ENCODE measurements at places on chromosomes 12 and 14.

DNA sequence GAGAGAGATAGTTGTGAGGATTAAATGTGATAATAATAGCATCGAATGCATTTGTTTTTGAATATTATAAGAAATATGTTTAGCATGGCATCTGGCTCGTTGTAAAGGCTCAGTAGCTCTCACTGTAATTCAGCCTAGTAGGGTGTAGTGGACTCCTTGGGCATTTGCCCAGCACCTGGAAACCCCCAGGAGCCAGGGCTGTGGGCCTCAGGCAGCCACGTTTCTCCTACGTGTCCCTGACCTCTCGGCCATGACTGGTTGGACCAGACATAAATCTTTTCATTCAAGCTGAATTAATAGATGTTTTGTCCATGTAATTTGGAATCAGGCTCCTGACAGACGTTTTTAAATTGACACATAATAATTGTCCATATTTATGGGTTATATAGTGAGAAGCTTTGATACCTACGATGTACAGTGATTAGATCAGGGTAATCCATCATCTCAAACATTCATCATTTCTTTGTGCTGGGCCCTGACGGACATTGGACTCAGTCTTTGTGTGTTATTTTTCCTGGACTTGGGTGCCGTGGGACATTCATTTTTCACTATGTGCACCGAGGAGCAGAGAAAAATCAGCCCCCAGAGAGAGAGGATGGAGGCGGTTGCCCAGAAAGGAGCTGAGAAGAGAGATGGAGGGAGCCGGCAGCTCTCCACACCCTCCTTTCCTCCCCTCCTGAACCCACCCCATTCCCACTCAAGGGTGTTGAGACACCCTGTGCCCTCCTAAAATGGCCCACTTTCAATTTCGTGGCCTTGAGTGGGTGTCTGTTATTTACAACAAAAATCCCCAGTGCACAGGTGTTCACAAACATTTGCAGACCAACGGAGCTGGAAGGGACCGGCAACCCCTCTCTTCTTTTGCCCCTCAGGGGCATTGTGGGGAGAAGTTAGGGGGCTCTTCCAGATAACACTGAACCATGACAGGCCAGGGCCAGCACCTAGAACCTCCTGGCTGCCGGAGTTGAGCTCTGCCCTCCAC, 296.4 kb downstream of the DPF3 start:
- no peak for DNase-seq

DNA sequence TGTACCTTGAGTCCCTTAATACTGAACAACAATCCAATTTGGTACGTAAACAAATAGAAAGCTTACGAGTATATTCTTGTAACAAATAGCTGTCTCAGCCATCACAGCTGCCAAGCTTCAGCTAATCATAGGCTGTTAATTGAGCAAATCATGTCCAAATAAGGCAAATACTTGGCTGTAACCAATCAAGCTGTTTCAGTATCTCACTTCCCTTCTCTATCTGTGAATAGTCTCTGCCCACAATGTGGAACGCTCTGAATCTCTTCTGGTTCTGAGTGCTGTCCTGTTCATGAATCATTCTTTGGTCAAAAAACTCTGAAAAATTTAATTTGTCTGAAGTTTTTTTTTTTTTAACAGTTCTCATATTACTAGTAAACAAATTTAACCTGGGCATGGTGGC, 5.8 kb upstream of the NEMF start:
- no peak for DNase-seq

GRCh38 chr12:34288963-34289345, 266.7 kb downstream of the ALG10 start:
- DNase-seq: no peak

DNA sequence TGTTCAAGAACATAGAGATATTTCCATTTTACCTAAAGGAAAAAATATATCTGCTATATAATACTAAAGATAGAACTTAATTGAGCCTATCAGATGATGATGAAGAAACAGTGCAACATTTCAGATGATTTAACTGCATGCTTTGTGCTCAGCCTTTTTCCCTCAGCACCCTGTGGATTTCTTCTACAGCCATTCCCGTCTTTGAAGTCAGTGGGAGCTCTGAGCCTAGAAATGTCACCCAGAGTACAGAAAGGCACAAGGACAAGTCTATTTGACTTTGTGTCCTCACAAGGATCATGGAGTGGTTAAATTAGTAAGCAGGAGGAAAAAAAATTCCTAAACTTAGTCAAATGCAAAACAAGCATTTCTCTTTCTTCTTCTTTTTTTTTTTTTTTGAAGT, 994.0 kb upstream of the FLRT2 start:
- no peak for DNase-seq

DNA sequence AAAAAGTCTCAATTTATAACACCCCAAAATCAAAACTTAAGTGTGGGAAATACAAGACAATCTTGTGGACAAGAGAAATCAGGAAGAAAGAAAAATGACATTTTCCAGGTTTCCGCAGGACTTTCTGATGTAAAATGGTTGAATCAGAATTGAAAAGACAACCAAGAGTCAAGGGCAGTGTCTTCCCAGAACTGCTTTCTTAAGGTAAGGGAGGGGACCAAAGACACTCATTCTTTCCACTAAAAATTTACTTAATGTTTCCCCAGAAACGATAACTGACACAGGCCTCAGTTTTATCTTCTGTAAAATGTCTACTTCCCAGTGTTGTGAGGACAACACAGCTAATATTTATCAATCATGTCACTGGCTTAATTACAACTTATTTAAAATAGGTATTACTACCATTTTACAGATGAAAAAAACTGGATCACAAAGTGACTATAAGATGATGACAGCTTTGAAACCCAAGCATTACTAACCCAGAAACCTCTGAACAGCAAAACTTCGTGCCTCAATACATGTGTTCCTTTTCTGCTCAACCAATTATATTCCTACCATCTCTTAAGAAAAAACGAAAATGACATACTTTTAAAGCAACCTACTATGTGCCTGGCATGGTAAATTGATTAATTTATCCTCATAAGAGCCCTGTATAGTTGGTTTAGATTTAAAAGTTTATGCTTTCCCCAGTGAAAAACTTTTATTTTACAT, 4.6 kb downstream of the SINHCAF start:
- DNase-seq: no peak

DNA sequence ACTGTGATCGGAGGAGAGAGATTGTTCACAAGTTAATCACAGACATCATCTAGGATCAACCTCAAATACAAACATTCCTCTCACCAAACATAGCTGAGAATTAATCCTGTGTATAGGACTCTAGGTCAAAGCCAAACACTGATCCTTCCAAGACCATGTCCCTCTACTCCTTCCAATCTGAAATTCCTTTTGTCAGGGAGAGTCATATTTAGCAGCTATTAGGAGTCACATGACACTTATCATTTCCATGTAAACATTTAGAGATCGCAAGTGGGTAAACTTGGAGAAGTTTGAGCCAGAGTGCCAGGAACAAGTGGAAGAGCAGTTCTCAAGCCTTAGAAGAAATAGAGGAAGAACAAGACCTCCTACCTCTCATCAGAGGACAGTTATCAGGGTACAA, 13.5 kb downstream of the OR2AP1 start:
- DNase-seq: no peak

- DNase-seq: no peak
These were observed 79.2 kb downstream of the RASSF8 start for GRCh38 chr12:26037615-26038220.
